A673 (cell line): ENCODE measurements at places on chromosomes 7 and 10.

DNA sequence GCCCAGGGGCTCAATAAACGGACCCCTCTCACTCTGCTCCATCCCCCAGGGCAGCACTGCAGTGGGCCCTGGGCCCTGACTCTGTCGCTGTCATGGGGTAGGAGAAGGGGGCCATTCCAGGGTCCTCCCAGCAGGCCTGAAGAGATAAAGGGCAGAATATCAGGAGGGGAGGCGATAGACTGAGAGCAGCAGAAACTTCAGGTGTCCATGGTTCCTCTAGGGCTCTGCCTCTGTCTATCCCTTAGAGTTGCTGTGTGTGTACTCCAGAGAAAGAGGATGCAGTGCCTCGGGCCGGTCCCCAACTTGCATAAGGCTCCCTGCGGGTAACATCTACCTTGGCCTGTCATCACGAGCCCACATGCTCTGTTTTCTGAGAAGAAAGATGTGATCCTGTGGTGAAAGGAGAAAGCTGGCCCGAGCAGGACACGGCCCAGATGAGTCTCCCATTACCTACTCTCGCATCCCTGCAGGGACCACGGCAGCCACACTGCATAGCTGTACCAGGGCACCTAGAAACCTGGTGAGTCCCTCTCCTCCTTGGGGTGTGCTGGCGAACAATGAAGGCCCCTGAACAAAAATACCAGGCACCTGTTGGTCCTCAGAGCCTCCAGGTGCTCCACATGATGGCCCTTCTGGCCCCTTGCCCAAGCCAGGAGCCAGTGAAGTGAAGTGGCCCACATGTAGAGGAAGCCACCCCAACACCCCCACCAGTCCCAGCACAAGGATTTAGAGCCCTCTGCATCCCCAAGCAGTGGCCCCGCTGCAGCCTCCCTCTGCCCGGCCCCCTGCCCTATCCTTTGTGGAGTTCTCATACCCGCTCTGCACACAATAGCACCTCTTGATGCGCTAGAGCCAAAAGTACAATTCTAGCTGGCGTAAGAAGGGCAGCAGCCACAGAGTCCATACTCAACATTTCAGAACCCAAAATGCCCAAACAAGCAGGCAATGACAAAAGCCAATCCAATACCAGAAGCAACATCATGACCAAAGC, 106.8 kb downstream of the ARHGAP22 start:
- DNase-seq = no peak

GRCh38 chr7:117837841-117838240, 35.4 kb downstream of the CTTNBP2 start:
- no peak for DNase-seq

- DNase-seq = no peak
Measured at GRCh38 chr7:50756180-50756579, 26.5 kb downstream of the GRB10 start.

DNA sequence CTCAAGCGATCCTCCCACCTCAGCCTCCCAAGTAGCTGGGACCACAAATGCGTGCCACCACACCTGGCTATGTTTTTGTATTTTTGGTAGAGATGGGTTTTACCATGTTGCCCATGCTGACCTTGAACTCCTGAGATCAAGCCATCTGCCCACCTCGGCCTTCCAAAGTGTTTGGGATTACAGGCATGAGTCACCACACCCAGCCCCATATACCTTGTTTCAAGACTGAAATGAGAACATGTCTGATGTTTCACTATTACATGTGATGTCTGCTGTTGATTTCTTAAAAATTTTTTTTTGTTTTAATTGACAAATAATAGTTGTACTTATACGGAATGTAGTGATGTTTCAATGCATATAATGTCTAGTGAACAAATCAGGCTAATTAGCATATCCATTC, 14.5 kb downstream of the KLHL7 start:
- no peak for DNase-seq

DNA sequence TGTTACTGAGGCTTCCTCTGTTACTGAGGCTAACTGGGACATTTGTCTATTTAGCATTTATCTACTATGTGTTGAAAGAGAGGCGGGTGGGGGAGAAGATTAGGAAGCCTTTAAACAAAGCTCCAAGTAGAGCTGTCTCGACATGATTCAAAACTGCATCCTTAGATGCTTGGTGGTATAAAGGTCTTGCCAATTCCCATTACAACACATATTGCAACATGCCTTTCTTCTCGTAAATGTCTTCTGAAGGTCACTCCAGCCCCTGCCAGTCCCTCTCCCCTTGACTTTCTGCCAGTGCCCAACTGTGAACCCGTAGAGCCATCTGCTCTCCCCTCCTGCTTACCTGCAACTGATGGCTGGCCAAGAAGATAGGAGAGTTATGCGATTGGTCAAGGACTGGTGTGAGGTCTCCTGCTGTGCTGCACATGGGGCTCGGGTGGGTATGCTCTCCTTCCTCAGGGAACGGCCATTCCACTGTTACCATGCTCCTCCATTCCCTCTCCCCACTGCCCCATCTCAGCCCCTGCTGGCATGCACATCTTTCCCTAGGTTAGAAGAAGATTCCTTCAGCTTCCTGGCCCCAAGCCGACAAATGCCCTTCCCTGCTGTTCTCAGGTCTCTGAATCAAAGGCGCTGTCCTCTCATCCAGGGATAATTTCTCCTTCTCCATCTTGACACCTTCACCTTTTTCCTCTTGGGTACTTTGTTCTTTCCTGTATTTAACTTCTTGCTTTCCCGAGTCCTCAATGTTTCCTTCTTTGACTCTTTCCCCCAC, 43.6 kb upstream of the ZNF32 start:
- DNase-seq = no peak

- DNase-seq = no peak
Measured at GRCh38 chr7:45087301-45088145, 1.2 kb downstream of the NACAD start.

GRCh38 chr10:8502573-8502972, 448.1 kb downstream of the GATA3 start:
- DNase-seq = no peak

- no peak for DNase-seq
Measured at GRCh38 chr10:34107626-34108516, 707.2 kb downstream of the PARD3 start.

GRCh38 chr10:42971251-42971599, 105.6 kb upstream of the RET start:
- no peak for DNase-seq

- no peak for DNase-seq
Measured at GRCh38 chr10:124291001-124291701, 127.6 kb downstream of the OAT start.

DNA sequence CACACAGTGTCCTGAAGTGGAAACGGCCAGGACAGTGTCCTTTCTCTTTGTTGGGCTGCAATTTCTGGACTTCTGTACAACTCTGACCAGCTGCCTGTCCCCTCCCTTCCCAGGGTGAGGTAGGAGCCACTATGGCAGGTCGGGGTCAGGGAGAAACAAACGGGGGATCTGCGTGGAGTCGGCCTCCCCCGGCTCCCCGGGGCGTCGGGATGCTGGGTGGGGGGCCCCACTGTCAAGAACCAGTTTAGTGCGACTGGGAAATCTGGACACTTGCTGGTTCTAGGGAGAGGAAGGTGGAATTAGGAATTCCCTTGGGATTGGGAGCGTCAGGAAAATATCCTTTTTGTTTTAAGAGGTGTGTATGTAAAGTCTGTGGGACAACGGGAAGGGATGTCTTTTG, 567 bp downstream of the SYCE1 start:
- no peak for DNase-seq

DNA sequence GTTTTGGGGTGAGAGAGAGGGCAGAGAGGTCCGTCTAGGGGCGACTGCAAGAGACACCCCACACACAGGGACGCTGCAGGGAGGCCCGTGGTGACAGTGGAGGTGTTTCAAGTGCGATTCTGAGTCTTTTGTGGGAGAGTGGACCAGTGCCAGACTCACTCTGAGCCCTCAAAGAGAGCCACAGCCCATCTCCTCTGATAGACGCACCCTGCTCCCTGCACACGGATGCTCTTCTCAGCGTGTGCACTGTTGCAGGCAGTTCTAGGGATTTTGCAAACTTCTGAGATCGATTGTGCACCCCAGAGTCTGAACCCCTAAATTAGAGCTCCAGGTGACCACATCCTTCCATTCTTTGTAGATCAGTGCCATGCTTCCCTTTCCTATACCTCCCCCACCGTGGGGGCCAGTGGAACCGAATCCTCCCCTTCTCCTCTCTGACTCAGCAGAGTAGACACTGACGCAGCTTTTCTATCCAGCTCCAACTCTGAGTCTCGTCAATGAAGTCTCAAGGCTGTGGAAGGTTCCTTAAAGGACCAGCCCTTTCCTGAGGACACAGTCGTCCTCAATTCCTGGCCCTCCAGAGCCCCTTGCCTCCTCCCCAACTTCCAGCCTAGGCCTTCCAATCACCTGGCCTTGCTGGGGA, 83.8 kb downstream of the TMEM130 start:
- no peak for DNase-seq

- DNase-seq = no peak
Measured at GRCh38 chr10:89363729-89364442, 14.0 kb upstream of the IFIT1B start.

- DNase-seq = no peak
Measured at GRCh38 chr10:48332871-48333216, 26.4 kb downstream of the MAPK8 start.

GRCh38 chr10:22222236-22223190, 4.7 kb upstream of the EBLN1 start:
- no peak for DNase-seq

GRCh38 chr7:38561166-38561565, 70.0 kb downstream of the AMPH start:
- no peak for DNase-seq

DNA sequence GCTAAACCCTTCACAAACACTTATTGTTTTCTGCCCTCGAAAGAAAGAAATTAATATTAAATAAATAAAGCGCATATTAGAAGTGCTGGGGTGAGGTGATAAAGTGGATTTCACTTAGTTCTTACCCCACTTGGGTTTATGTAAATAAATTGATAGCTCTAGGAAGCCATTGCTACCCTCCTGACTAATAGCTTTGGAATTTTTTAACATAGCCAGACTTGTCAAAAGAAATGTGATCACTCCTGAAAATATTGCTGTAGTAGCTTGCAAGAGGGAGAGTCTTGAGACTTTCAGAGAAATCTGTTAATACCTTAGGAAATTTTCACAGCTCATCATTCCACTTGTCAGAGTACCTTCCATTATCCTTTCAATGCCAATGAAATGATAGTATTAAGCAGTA, 7.6 kb downstream of the ARL5B start:
- DNase-seq = peak; percentile 39

DNA sequence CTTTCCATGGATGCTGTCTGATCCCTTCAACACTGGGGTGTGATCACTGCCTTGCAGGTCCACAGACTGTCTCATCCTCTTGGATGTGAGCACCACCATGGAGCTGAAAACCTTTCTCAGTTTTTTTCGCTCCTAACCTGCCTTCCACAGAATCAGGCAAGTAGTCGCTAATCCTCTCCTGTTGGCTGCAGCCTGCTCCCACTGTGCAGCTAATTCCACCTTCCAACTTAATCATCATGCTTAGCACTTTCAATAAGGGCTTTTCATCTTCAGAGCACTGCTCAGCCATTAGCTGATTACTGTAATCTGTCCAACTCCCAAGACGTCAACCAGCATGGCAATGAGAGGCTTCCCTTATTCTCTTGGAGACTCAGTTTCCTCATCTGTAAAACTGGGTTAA, 15.1 kb upstream of the CDH23 start:
- no peak for DNase-seq

GRCh38 chr7:147240468-147240867, 1123.9 kb downstream of the CNTNAP2 start:
- no peak for DNase-seq

GRCh38 chr10:68897336-68897741, 3.8 kb upstream of the DDX50 start:
- DNase-seq = peak; percentile 83

DNA sequence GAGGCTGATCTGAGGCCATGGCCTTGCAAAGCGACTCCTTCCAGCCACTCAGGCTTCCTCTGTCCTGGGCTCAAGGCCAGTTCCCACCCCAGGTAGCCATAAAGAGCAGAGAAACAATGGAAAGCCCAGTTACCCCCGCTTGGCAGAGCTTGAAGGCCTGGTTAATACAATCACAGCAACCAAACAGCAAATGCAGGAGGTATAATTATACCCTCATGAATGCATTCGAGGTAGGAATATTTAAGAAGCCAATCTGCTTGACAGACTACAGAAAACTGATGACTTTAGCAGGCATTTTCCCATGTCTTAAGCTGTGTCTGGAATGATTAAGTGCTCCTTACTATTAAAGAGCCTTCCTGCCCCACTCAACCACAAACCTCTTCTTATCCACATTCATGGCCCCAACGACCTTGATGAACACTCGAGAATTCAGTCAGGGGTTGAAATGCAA, 114.1 kb upstream of the MACROH2A2 start:
- peak; percentile 48 for DNase-seq

DNA sequence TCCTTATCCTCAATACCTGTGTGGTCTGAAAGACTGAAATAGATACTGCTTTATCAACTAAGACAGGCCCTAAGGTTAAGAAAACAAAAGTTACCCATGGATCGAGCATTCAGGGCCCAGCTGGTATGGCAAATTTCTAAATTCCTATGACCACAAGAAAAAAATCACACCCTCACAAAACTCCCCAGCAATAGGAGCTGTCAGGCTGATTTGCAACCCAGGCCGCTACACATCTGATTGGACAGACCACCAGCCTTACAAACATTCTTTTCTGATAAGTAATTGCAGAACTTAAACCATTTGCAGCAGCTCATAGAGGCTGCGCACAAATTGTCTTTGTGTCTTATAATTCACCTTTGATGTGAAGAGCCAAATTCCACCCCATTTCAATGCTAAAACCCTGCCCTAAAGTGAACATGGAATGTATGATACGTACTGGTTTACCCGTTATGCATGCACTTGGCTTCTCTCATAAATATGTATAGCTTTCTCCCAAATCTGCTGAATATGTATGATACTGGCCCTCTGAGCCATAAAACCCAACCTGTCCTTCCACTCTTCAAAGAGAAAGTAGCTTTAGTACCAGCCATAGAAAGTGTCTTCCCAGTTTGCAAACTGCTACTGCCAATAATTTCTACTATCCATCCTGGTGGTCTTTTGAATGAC, 842.5 kb downstream of the GRID1 start:
- DNase-seq = no peak

- DNase-seq = no peak
Measured at GRCh38 chr7:4823441-4824119, 38.2 kb downstream of the PAPOLB start.

GRCh38 chr10:80144067-80144695, 11.7 kb downstream of the PLAC9 start:
- no peak for DNase-seq

GRCh38 chr7:1578513-1578912, 8.7 kb upstream of the PSMG3 start:
- DNase-seq = no peak

DNA sequence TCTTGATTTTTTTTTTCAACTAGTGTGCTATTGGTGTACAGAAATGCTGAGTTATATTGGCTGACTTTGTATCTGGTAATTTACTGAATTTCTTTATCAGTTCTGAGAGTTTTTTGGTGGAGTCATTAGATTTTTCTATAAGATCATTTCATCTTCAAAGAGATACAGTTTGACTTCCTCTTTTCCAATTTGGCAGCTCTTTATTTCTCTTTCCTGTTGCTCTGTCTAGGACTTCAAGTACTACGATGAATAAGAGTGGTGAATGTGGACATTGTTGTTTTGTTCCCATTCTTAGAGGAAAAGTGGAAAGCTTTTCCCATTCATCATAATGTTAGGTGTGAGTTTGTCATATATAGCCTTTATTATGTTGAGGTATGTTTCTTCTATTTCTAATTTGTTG, 50.2 kb downstream of the LOXL4 start:
- DNase-seq = no peak

- peak; percentile 24 for DNase-seq
Measured at GRCh38 chr7:115748123-115748738, 282.3 kb downstream of the TFEC start.

- no peak for DNase-seq
Measured at GRCh38 chr10:24759672-24760071, 36.0 kb upstream of the ARHGAP21 start.

GRCh38 chr7:15130666-15131541, 228.4 kb upstream of the DGKB start:
- DNase-seq = peak; percentile 11
